ENCODE measurements at places on chromosomes 2 and 18. TPM values are rescaled to one million over a fixed set of nuclear protein-coding genes. Genes with fewer than 3 reads are reported as not detected.

DNA sequence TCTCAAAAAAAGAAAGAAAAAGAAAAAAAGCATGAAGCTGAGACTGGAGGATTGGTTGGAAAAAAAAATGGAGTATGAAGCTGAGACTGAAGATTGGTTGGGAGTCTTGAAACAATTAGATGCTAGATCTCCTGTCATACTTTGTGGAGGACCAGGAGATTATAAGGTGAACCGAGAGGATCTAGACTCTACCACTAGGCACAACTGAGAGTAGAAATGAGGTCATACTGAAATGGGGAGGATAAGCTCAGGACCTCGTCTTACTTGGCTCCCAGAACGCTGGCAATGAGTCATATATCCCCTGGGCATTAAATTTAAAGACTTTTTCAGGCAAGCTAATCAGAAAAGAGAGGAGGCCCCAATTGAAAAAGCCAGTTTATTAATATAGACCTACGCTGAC lies 3.3 kb upstream of the ORC2 start:
- H3K36me3 ChIP-seq = no peaks in the 10 kb centered on the region
- H3K4me3 ChIP-seq = no peak overlapping the region
- no peak for DNase-seq
- peaks cover 55% of the 10 kb centered on the region for H3K4me1 ChIP-seq

The MBD2 gene
- 43.7 TPM for total RNA-seq

The WDCP gene
- total RNA-seq = 8.6 TPM

GRCh38 chr18:44546954-44547353 lies 133.7 kb upstream of the SETBP1 start:
- H3K27ac ChIP-seq = no peak overlapping the region
- H3K36me3 ChIP-seq = no peaks in the 10 kb centered on the region

The EGR4 gene
- total RNA-seq = not detected

DNA sequence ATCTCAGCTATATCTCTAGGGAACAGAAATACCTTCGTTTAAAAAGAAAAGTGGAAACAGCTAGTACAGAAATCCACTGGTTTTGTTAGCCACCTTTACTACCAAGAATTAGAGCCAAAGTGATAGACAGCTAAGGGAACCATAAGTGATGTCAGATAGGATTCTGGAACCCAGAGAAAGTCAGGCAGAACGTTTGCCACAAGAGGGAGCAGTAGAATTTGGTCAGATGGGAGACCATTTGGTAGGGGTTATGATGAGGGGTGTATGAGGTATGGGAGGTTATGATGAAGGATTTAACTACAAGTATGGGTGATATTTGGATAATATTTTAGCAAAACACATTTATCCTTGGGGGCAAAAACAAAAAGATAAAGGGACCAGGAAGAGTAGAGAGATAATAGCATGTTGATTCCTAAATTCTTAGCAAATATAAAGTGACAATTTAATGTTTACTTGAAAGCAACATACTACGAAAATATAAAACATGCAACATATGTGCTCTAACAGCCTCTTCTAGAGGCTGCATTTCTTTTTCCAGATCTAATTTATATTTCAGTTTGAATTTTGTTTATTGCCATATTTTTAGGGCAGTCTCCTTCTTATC lies 3.3 kb downstream of the SLC8A1 start:
- no peaks in the 10 kb centered on the region for H3K27me3 ChIP-seq
- peaks cover 15% of the 10 kb centered on the region for H3K36me3 ChIP-seq
- no peak overlapping the region for H3K4me3 ChIP-seq

DNA sequence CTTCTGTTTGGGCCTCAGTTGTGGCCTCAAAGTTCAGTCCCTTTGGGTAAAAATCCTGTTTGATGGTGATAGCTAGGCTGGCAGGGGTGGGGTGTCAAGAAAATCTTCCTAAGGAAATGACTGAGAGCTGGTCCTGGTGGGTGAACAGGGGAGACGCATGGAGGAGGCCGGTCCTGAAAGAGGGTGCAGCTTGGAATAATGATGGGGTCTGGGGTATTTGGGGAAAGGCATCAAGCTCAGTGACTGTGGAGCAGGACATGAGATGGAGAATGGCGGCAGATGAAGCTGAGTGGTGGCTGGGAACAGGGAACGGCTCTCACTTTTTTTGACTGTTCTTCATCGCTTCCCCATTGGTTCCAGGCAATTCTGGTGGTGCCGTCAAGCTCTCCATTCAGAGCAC lies 140.7 kb upstream of the PKDCC start:
- no peak overlapping the region for H3K27ac ChIP-seq
- H3K27me3 ChIP-seq = no peaks in the 10 kb centered on the region
- no peaks in the 10 kb centered on the region for H3K36me3 ChIP-seq

The FZD7 gene
- 35.2 TPM for total RNA-seq

GRCh38 chr2:14978845-14979244 lies 346.3 kb downstream of the LRATD1 start:
- no peaks in the 10 kb centered on the region for H3K4me1 ChIP-seq
- H3K27ac ChIP-seq = no peak overlapping the region
- no peak overlapping the region for H3K4me3 ChIP-seq
- H3K27me3 ChIP-seq = no peaks in the 10 kb centered on the region
- no peaks in the 10 kb centered on the region for H3K36me3 ChIP-seq
- DNase-seq = no peak

The PTPN4 gene
- 45.4 TPM for total RNA-seq

Data from left ventricle myocardium inferior (tissue), 1 donor.